ENCODE measurements at places on chromosomes 6 and 20.

GRCh38 chr6:130037207-130037811 is 18.9 kb downstream of the L3MBTL3 start:
- DNase-seq: no peak

DNA sequence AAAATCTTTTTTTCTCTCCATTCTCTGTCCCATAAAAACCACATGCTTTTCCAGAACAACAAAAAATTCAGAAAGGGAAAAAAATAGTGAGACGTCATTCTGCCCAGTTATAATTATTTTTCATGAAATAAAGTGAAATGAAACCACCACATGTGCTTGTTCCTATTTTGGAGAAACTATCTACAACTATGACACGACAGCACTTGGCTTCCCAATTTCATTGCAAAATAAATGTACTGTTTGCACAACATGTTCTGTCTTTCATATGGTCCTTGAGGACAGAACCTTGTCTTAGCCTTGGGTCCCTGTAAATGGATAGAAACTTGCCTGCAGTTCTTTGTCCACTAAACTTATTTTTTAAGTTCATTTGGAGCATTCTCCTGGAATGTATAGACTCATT is 5.6 kb upstream of the MAN1A1 start:
- DNase-seq: no peak

DNA sequence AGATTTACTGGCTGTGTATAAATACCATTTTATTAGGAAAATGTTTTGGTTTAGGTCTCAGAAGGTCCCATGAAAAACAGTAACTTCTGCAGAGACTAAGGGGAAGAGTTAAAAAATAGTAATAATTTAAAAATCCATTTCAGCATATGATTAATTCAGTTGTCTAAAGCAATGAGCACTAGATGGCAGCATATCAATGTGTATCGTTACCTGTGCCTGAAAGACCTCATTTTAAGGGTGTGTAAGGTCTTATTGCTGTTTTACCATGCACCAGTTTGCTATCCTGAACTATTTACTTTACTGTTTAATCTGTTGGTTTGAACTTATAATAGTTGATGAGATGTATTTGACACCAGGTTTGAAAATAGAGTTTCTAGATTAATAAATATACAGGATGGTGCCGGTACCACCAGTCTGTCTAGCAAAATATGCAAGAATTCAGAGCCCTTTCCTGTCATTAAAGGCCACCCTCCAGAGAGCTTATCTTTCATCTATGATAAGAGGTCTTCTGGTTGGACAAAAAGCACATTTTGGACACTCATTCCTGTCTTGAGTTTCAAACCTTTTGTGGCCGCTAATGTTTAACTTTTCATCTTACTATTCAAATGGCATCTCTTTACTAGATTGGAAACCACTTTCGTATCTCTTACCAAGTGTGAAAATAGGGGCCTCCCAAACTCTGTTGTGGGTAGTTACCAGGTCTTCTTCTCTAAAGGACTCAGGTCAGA is 8.9 kb upstream of the AHI1 start:
- no peak for DNase-seq

DNA sequence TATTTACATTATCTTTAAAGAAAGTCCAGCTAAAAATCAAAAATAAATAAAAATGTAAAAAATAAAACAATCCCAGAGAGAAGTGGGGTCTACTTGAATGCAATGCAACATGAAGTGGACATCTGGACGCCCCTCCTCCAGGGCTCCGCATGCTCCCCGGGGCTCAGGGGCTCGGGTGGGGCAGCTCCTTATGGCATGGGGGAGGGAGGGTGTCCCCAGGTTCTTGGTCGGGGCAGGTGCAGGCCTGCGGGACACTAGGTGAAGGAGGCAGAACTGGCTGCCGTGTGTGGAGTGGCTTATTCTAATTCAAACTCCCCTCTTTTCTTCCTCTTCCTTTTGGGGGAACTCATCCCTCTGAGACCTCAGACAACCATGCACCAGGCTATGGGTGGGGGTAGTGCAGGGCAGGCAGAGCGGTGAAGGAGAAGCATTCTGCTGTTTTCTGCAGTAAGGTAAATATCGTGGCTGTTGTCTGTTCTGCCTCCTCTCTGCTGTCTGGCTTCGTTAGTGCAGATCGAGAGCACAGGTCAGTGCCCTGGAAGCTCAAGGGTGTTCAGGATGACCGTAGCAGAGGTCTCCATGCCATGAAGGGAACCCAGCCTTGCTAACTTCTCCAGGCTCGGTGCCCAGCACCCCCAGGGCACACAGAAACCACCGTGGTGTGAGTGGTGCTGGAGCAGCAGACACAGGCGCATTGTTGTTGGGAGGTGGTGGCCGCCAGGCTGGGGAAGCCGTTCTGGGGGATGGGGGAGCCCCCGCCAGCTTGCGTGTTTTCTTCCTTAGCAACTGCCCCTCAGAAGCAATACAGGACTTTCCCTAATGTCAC is 82.6 kb downstream of the TTLL2 start:
- no peak for DNase-seq

- DNase-seq: no peak
Observed at GRCh38 chr6:79338493-79338892, 104.0 kb upstream of the HMGN3 start.

DNA sequence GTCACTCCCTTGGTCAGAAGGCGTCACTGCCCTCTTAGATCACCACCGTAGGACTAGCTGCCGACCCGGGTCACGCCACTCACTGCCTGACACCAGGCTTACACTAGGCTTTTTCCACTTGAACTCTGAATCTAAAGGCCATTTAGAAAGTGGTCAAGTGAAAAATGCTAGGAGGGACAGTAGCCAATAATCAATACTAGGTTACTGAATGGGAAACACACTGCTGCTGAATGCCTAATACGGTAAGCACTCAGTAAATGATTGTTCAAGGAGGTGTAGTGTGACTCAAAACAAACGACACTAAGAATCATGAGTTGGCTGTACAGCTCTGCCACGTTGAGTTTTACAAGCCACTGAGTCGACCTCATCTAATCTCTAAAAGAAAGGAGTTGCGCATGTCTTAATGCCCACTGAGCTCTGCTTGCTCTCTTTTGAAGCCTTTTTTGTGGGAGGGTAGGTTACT is 760 bp upstream of the IBTK start:
- DNase-seq: no peak

DNA sequence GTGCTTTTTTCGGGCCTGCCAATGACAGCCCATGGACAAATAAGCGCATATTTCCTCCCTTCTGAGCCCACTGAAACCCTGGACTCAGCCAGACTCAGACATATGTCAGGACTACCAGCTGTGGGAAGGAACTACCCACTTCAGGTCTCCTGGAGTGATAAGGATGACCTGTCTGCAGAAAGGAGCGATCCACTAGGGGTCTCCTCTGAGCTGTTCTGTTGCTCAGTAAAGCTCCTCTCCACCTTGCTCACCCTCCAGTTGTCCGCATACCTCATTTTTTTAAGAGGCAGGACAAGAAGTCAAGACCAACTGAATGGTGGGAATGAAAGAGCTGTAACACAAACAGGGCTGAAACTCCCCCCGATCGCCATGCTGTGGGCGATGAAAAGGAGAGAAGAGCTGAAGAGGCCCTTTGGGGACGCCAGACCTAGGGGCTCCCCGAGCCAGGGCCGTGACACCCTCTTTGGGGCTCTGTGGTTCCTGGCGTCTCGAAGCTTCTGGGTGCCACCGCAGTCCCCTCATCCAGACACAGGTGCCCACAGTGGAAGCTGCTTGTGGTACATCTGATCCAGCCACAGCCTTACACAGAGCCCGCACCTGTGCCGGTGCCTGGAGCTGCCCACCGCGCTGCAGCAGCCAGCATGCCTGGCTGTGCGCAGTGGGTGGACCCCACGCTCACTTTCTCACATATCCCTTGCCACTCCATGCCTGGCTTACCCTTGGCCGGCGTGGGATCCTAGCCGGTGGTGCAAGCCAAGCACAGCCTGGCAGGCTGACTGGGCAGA is 68.8 kb downstream of the EYS start:
- DNase-seq: no peak

DNA sequence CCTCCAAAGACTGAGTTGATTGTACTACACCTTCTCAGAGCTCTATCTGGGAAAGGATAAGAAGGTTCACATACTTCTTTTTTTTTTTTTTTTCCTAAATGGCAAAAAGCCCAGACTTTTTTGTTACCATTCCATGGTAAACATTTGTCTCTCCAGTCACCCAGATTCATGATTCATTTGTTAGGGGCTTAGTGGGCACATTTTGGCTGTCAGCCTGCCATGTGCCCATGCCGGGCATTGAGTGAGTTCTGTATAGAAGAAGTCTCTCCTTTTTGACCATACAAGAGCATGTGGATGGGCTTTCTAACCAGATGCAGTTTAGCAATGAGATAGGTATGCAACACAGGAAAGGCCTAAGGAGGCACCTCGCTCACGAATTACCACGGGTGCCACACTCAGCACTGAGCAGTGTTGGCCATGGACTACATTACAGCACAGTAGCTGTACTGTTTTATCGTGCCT is 447.5 kb upstream of the HSF2 start:
- no peak for DNase-seq

DNA sequence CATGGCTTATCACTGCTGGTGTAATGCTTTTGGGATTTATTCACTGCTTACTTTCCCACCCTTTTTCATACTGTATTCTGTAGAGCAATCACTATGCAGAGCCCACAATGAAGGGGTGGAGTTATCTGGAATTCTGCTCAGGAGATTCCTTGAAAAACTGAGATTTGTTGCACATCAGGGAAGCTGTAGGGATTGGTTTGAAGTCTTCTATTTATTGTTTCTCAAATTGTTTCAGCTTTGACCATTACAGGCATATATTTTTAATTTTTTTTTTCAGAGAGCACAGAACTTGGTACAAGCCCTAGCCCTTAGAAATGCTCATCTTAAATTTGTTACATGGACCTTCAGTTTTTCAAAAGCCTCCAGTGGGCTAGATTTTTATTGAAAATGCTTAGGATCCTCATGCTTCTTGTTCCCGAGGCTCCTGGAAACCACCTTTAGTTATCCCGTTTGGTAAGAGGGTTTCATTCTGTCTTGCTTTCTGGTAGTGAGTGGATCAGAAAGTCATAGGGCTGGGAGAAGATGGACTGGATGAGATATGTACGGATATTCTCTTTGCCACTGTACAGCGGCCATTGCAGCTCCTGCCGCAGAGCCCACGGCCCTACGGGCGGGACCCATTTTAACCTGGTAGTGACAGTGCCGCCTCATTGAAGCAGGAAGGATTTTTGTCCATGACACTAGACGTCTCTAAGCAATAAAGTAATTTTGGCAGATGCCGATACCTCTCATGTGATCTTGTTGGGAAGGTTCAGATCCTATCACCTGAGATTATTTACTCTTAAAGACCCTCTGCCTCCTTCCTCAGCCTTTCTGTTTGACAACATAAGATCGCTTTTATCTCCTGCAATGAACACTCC is 45.3 kb upstream of the ZNF184 start:
- DNase-seq: no peak

DNA sequence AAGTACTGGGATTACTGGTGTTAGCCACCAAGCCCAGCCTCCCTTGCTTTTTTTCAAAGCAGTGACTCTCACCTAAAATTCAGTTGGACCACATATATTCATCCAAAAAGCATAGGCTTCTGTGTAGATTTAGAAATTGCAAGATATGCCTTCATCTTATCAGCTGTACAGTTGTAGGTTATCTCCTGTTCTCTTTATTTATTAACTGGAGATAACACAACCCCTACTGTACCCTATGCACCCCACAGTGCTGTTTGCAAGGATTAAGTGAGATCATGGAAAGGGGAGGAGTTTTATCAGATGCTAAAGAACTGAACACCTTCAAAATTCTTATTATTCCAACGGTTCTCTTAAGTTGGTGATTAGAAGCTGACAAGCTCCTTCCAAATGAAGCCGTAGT is 164.4 kb upstream of the JARID2 start:
- no peak for DNase-seq

Data from activated CD4-positive, alpha-beta T cell treated with anti-CD3 and anti-CD28 coated beads, Interleukin-2, amount 50 U/mL, for 1 hour (primary cell).